AG08396 (cell line): ENCODE measurements at places on chromosomes 2 and 18.
A peak's percentile ranks its signal among the peaks of the same experiment; 100 is the strongest.

DNA sequence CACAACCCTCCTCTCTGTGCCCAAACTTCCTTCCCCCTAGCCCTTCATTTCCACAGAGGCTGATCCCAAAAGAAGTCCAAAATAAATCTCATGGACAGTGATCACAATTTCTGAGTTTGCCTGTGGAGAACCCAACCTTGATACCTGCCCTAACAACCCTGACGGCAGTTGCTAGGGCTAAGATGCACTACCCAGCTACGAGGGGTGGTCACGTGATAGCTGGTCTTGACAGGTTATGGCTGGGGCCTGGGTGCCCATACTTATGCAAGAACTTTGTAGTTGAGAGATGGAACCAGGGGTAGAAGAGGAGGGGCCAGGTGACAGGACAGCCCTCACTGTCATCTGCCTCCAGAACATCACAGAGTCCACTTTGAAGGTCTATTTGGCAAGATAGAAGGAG lies 147.9 kb downstream of the AKAIN1 start:
- DNase-seq: no peak

- DNase-seq: peak; percentile 29
These were observed 116.6 kb downstream of the SRBD1 start for GRCh38 chr2:45494275-45494977.

DNA sequence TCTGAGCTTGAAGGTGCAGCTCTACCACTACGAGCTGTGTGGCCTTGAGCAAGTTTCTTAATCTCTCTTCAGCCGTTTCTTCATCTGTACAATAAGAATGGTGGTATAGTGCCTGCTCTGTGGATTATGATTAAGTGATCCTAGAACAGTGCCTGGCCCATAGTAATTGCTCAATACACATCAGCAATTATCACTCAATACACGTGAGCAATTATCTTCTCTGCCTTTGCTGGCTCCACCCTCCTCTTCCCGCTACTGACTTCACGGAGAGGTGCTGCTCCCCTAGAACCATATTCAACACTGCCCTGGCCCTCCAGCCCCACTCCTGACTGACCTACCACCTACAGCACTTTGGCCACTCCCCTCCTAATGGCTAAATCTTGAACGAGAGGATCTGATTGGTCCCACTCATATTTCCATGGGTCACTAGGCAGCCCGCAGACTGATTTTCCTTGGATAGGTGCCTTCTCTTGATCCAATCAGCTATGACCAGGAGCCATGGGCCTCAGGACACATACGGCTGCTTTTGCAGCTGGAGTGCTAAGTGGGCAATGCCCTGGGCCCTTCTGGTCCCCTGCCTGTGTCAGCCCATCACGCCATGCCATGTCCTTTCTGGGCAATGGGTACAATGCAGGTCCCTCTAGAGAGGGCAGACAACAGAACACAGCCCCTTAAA lies 77.5 kb downstream of the STPG4 start:
- DNase-seq: no peak

- DNase-seq: no peak
These were observed 26.0 kb downstream of the STK25 start for GRCh38 chr2:241482126-241482955.

- DNase-seq: no peak
These were observed 40.1 kb downstream of the GPD2 start for GRCh38 chr2:156476021-156476849.

GRCh38 chr2:226891780-226892590 lies 56.1 kb downstream of the RHBDD1 start:
- DNase-seq: peak; percentile 56

GRCh38 chr2:118077636-118078247 lies 10.5 kb upstream of the INSIG2 start:
- DNase-seq: no peak

DNA sequence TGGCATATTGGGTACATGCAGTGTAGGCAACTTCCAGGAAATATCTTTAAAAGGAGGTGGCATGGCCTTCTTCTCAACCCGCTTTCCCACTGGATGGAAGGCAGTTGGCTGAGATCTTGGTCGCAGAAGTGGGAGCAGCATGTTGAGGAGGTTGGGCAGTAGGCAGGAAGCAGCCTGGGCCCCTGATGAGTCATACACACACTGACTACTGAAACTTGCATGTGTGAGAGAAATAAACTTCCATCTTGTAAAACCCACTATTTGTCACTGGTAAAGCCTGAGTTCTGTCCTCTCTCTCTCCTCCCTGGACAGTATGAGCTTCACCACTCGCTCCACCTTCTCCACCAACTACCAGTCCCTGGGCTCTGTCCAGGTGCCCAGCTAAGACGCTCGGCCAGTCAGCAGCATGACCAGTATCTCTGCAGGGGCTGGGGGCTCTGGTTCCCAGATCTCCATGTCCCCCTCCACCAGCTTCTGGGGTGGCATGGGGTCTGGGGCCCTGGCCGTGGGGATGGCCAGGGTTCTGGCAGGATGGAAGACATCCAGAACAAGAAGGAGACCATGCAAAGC lies 233.8 kb upstream of the SPRED2 start:
- DNase-seq: peak; percentile 63

DNA sequence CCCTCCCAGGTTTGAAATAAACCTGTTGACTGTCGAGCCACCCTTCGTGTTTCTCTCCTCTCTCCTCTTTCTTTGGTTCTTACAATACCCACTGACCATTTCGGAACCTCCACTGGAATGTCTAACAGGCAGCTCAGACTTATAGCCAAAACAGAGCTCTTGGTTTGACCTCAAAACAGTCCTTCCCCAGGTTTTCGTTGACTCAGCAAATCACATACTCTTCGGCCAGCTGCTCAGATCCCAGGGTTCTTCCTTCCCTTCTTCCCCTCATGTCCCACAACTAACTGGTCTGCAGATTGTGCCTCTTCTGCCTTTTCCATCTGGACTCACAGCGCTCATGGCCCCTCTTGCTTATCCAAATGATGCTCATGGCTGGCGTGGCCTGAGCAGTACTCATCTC lies 4.7 kb downstream of the ARMC9 start:
- DNase-seq: no peak

- peak; percentile 4 for DNase-seq
These were observed 404.3 kb upstream of the VWC2L start for GRCh38 chr2:214006601-214007000.

GRCh38 chr18:23838233-23838632 lies 149.0 kb downstream of the LAMA3 start:
- DNase-seq: no peak

- no peak for DNase-seq
These were observed 15.4 kb upstream of the ATP6V1B1 start for GRCh38 chr2:70920367-70920715.

DNA sequence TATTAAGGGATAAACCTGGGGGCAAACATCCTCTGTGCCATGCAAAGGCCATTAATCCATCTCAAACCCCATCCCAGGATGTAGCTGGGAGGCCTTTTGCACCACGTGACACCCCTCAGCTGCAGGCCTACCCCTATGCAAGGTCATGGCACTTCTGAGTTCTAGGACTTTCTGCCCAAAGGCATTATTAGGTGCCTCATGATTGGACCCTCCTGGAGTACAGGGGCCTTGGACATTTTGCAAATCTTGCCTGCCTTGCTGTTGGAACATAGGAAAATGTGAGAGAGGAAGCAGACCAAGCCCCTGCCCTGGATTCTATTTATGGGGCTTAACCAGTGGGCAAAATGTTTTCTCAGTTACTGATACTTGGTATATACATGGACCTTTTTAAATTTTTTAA lies 44.2 kb upstream of the NFU1 start:
- no peak for DNase-seq

GRCh38 chr2:239779584-239779983 lies 245.6 kb downstream of the NDUFA10 start:
- no peak for DNase-seq

DNA sequence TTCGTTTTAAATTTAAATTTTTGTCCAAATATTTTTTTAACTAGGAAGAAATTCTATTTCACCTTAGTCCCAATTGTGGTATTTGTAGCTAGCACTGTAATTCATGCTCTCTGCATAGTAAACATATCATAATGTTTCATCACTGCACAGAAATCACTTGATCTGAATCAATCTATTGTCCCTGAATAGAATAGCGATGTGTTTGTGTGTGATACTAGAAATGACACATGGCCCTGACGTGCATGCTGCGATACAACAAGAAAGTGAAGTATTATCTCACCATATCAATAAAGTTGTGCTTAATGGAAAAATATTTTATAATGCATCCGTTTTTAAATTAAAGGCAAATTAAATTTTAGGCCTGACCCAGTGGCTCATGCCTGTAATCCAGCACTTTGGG lies 10.0 kb downstream of the TTL start:
- DNase-seq: no peak

DNA sequence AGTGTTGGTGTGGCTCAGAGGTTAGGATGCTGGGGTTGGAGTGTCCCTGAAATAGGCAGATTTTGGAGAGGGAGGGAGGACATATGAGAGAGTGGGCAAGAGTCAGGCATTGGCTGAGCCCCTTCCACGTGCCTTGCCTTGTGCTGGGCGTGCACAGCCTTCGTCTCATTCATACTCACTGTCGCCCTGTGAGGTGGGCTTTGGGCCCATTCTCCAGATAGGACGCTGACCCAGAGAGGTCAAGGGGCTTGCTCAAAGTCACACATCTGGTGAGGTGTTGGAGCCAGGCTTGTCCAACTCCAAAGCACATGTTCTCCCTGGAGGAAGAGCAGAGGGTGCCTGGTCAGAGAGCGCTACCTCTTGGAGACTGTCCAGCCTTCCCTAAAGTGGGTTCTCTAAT lies 166.8 kb downstream of the DYSF start:
- no peak for DNase-seq

GRCh38 chr2:11406958-11407381 lies 59.0 kb downstream of the E2F6 start:
- peak; percentile 91 for DNase-seq

- DNase-seq: no peak
These were observed 32.1 kb downstream of the MAP4K4 start for GRCh38 chr2:101729521-101730190.

- DNase-seq: no peak
These were observed 326.3 kb downstream of the CDH7 start for GRCh38 chr18:66077066-66077465.

GRCh38 chr2:12948961-12949353 lies 232.2 kb downstream of the TRIB2 start:
- no peak for DNase-seq

GRCh38 chr2:172280571-172281361 lies 146.6 kb upstream of the ITGA6 start:
- no peak for DNase-seq

DNA sequence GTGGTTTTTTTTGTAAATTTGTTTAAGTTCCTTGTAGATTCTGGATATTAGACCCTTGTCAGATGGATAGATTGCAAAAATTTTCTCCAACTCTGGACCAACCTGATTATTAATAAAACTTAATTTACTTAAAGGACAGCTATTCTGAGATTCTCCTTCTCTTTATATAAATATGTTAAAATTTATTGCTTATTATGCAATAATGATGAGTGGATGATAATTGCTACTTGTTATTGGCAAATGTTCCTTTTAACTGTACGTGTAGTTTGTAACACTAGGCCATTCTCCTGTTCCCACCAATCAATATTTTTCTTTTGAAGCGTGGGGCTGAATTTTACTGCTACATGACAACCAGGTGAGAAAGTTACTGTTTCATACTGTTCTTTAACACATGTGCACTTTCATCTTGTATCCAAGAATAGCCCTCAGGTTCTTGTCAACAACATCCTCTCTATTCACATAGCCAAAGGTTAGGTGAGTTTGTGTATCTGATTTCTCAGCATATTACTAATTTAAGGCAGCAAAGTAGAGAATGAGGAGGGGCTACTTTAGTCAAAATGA lies 16.6 kb upstream of the STK17B start:
- no peak for DNase-seq

- peak; percentile 3 for DNase-seq
These were observed 47.2 kb downstream of the RAD51AP2 start for GRCh38 chr2:17470855-17471641.

DNA sequence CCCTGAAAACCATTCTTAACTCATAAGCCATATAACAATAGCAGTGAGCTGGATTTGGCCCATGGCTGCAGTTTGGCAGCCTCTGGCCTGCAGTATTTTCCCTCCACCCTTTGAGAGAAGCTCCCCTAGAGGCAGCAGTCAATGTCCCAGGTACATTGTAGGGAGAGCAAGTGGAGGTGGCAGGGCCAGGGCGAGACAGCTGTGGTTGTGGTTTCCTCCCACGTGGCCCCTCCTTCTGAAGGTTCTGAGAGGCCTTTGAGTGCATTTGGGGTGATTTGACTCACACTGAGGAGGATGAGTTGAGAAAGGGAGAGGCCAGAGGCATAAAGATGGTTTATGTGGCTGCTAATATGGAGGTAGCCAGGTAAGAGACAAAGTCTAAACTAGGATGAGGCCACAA lies 45.5 kb upstream of the LDAH start:
- no peak for DNase-seq

GRCh38 chr2:240388471-240389301 lies 46.8 kb upstream of the GPC1 start:
- no peak for DNase-seq

GRCh38 chr2:195711478-195711877 lies 54.5 kb downstream of the SLC39A10 start:
- no peak for DNase-seq

DNA sequence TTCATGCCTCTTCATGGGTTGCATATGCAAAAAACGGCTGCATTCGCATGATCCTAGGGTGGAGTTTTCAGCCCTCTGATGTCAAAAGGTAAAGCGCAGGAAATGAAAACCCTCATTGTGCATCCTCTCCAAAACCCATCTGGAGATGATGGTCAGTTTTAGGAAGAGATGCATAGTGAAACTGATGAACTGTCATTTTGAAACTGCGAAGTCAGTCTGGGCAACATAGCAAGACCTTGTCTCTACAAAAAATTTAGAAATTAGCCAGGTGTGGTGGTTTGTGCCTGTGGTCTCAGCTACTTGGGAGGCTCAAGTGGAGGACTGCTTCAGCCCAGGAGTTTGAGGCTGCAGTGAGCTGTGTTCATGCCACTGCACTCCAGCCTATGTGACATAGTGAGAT lies 2.5 kb upstream of the TTLL4 start:
- DNase-seq: no peak

GRCh38 chr18:65943268-65943667 lies 192.5 kb downstream of the CDH7 start:
- DNase-seq: no peak

- DNase-seq: no peak
These were observed 150.7 kb upstream of the LMAN1 start for GRCh38 chr18:59509481-59510442.

- no peak for DNase-seq
These were observed 2.8 kb upstream of the DIPK1C start for GRCh38 chr18:74459889-74460288.
